ENCODE measurements at places on chromosomes 7 and 10. TPM values are rescaled to one million over a fixed set of nuclear protein-coding genes. Genes with fewer than 3 reads are reported as not detected.

Gene ARHGAP19
- total RNA-seq: 3.3 TPM

Gene XRCC2
- 1.5 TPM for total RNA-seq

Gene ANK3
- total RNA-seq: 239 TPM

Gene DNAH11
- total RNA-seq: 2.2 TPM

Gene CLEC2L
- not detected for total RNA-seq

Gene UTF1
- not detected for total RNA-seq
